ENCODE measurements at places on chromosomes 1 and 21.

DNA sequence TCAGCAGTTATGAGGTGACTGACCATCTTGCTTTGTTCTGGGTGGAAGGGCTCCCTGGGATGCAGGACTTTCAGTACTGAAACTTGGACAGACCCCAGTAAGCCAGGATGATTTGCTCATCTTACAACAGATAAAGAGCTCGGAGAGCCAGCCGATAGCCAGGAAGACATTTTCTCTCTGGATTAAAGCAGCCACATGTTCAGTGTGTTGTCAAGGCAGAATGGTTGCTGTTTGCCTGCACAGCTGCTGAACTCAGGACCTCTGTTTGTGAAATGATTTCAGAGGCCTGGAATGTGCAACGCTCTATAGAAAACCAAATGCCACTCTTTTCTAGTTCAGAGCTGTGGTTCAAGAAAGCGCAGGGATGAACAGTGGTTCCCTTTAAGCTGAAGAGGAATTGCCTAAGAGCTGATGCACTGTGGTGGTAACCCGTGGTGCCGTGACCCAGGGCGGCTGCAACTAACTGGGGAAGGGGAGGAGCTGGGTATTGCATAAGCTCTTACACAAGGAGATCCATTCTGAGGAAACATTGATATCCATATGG lies 40.7 kb downstream of the CASQ2 start:
- peak; percentile 99 for DNase-seq

DNA sequence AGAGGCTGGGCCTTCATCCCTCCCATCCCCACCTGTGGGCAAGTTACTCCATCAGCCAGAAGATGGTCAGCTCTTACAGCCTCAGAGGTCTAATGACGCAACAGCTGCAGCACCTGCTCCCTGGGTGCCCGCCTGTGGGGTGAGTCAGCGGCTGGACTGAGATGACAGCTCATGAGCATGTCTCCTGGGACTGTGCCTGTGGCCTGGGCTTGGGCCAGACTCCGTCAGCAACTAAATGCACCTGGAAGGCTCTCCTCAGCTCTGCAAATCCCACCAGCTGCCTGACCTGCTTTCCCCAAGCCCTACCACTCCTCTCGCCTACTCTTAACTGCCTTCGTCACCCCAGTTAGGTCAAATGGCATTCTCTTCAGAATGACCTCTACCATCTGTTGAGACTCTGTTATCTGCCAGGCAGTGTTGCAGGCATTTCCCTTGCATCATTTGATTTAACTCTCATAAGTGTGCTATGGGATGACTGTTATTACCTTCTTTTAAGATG lies 47.7 kb downstream of the ETS2 start:
- DNase-seq, result peak; percentile 82

GRCh38 chr1:29889776-29890175 lies 653.5 kb downstream of the PTPRU start:
- no peak for DNase-seq

DNA sequence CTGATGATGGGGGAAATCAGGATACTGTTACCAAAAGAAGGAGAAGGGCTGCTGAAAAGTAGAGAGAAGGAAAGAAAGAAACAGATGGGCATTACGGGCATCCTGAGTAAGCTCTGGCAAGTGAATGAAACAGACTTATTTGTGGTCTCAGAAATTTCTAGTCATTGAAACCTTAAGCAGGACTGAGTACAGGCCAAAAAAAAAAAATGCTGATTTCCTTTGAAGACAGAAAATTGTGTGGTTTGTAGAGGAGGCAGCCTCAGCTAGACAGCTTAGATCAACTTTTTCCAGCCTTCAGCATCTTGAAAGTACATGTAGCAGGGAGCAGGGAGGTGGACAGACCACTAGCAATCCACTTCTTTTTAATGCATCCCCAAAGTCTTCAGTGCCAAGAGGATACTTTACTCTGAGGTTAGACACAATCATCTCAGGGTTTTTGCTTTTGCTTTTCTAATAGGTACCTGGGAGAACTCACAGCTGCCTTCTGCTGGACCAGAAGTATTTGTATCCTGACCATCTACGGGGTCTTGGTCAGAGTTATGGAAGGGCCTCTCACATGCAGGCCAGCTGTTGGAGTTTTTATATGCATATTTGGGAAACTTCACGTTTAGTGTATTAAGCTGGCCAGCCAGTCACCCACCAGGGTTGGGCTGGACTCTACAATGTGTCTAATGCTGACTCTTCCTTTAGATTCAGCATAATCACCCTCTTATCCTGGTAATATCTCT lies 10.6 kb upstream of the CAPZB start:
- DNase-seq, result no peak

DNA sequence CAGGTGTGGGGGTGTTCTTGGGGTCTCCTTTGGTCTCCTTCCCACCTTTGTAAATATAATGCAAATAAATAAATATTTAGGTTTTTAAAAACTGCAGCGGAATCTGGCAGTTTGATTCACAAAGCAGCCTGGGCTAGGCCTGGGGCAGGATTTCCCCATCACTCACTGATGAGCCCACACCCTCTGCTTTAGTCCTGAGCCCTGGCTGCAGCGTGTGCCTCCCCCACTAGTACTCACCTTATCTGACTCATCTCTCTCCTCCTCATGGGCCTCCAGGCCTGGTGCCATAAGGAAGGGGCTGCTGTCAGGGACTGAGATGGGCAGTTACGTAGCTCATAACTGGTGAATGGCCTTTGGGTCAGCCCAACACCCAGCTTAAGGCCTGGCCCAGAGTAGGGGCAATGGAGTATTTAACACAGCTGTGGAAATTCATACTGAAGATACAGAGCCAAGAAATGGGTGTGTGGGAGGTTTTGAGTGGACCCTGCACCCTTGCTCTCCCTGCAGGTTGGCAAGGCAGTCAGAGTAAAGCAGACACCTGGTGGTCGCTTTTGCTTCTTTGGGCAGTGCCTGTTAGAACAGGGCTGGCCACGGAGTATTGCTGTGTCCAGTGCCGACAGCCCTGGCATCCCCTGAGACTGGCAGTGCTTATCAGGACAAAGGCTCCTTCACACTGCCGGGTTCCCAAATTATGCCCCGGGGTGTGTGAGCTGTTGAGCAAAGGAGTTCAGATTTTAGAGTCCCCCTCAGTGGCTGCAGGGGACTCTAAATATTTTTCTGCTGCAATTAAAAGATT lies 39.7 kb downstream of the AZIN2 start:
- DNase-seq, result peak; percentile 82

- DNase-seq, result no peak
These were observed 63.4 kb downstream of the NPHP4 start for GRCh38 chr1:5928714-5929400.

Data from amniotic epithelial cell (primary cell).